ENCODE measurements at places on chromosomes 3 and 15. TPM values are rescaled to one million over a fixed set of nuclear protein-coding genes. Genes with fewer than 3 reads are reported as not detected.

DNA sequence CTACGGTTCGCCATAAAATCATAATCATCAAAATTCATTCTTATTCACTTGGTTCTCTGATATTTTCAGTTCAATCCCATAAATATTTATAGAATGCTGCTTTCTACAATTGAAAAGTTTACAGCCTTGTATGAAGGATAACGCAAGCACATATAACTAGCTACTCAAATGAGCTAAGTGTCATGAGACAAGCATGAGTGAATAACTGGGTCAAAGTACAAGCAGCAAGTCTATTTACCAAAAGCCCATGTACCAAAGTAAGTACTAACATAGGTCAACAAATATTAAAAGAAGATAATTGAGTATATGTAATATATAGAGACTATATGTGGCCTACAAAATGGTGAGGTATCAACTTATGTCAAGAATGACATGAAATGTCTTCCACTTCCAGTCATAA lies 596.6 kb downstream of the GBE1 start:
- no peak for DNase-seq

- no peak for DNase-seq
Measured at GRCh38 chr15:26841941-26842340, 24.9 kb upstream of the GABRA5 start.

The HDAC11 gene
- 19.1 TPM for polyA plus RNA-seq

The C2CD4B gene
- polyA plus RNA-seq: 1.6 TPM

DNA sequence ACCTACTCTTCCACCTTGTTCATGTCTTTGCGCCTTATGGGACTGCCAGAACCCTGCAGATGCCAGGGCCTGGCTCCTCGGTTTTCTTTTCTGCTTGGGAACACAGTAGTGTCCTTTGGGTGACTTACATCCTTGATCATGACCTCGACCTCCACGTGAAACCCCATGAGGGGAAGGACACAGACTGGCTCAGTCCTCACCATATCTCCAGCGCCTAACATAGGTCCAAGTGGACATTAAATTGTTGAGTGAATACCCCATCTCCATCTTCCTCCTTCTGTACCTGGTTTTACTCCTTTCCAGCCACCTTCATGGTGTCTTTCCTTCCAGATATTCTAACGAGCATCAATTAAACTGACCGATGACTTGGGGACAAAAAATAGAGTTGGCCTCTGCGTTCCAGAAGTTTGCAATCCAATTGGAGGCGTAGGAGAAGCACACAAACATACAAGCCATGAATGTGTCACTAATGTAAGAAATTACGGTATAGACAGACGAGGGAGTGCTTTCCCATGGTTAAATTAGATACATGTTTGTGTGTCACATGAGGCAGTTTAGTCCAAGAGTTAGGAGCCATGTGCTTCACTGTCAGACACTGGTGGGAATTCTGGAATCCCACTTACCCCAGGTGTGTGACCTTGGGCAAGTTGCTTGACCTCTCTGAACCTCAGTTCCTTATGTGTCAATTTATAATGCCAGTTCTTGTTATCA lies 907 bp upstream of the HERC1 start:
- DNase-seq: no peak

GRCh38 chr15:87863152-87863551 lies 393.4 kb downstream of the NTRK3 start:
- DNase-seq: peak; percentile 7

DNA sequence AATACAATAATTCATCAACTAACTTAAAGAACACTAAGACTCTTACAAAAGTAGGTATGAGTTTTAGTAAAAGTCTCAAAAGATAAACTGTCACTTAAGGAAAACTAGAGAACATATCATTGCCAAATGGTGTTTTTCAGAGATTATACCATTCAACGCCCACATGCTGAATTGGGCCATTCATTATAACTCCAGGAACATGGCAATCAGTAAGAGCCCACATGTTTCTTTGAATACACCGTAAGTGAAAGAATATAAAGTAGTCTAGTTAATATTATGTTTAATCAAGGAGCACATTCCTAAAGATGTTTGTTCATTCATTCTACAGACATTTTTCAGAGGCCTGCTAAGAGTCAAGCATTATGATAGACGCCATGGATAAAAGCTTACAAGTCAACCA lies 22.9 kb downstream of the B3GNT5 start:
- no peak for DNase-seq

GRCh38 chr3:16848007-16848406 lies 36.7 kb upstream of the PLCL2 start:
- DNase-seq: no peak

DNA sequence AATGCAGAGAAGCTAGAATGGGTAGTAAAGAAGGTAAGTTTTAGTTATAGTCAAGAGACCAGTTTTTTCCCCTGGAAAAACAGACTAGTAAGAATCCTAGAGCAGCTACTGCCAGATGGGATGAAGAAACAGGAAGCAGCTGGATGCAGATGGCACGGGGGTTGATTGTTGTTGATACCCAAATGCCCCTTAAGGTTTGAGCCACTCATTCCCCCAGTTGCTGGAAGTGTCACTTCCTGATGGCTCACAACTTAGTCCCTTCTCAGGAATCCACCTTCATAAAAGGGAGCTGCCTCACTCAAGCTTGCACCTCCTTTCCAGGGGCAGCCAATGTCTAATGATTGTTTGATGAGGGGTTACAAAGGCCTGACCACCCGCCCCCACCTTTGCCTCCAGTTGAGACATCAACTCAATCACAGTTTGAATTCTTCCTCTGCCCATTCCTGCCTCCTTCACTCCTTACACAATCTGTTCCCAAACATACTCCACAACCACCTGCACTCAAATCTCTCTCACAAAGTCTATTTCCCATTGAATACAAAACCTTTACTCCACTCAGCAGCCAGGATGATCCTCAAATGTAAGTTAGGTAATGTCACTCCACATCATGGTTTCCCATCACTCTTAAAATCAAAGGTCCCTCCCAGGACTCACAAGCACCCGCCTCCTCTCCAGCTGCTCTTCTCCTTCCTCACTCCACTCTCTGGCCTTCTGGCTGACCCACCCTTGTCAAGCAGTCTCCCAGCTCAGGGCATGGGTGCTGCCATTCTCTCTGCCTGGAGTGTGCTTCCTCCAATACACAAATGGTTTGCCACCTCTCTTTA lies 450.1 kb upstream of the THBS1 start:
- DNase-seq: no peak

The GJD2 gene
- polyA plus RNA-seq: not detected
